Panc1 (cell line): ENCODE measurements at places on chromosomes 5 and 9. TPM values are rescaled to one million over a fixed set of nuclear protein-coding genes. Genes with fewer than 3 reads are reported as not detected.
A peak's percentile ranks its signal among the peaks of the same experiment; 100 is the strongest.

GRCh38 chr5:137304226-137304874 lies 194.8 kb downstream of the SPOCK1 start:
- H3K27me3 ChIP-seq = peaks cover 3% of the 10 kb centered on the region; the same call in 1 of the 2 replicates
- H3K4me1 ChIP-seq = no peaks in the 10 kb centered on the region
- no peak overlapping the region for H3K27ac ChIP-seq
- H3K36me3 ChIP-seq = no peaks in the 10 kb centered on the region

- no peaks in the 10 kb centered on the region for H3K4me1 ChIP-seq
- no peak overlapping the region for H3K27ac ChIP-seq
- no peak for DNase-seq
- H3K27me3 ChIP-seq = no peaks in the 10 kb centered on the region
- H3K36me3 ChIP-seq = no peaks in the 10 kb centered on the region
- no peak overlapping the region for H3K4me3 ChIP-seq
Measured at GRCh38 chr9:21392270-21392669, 7.1 kb upstream of the IFNA2 start.

DNA sequence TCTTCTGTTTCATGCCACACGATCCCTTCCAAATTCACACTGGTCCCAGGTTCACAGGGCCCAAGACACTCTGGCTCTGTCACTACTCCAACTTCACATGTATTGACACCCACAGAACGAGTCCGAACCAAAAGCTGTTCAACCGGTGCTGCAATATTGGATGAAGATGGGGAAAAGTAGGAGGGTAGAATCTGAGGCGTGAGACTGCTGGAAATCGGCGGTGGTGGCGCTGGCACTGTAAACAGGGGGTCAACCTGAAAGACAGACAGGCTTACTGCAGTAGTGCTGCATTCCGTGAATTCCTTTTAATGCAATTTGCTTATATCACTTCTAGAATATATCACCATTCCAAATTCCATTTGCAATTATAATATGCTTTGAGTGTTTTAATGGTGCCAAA lies 45.4 kb downstream of the ZNF608 start:
- H3K36me3 ChIP-seq = no peaks in the 10 kb centered on the region
- peak overlapping the region; percentile 86 for H3K27ac ChIP-seq
- H3K4me3 ChIP-seq = no peak overlapping the region
- peaks cover 95% of the 10 kb centered on the region for H3K4me1 ChIP-seq
- no peak for DNase-seq

DNA sequence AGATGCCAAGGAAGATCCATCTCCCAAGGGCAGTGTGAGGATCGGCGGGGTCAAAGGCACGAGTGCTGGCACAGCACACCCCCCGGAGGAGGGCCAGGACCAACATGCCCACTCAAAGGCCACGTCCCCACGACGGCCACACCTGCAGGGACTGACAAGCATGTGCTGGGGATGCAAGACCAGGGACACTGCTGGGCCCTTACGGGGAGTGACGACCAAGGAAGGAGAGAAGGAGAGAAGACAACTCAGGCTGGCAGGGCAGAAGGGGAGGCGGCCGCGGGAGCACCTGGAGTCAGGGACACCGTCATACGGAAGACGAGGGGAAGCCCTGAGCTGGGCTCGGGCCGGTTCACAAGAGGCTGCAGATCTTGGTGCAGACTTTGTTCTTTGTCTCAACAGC lies 10.4 kb downstream of the QSOX2 start:
- H3K27ac ChIP-seq = no peak overlapping the region
- DNase-seq = no peak
- H3K36me3 ChIP-seq = no peaks in the 10 kb centered on the region
- no peak overlapping the region for H3K4me3 ChIP-seq

GRCh38 chr9:1718836-1719235 lies 296.3 kb upstream of the SMARCA2 start:
- no peaks in the 10 kb centered on the region for H3K27me3 ChIP-seq
- DNase-seq = no peak
- no peak overlapping the region for H3K4me3 ChIP-seq
- H3K4me1 ChIP-seq = no peaks in the 10 kb centered on the region
- no peaks in the 10 kb centered on the region for H3K36me3 ChIP-seq

- peaks cover 16% of the 10 kb centered on the region for H3K4me1 ChIP-seq
- no peaks in the 10 kb centered on the region for H3K36me3 ChIP-seq
- no peak overlapping the region for H3K4me3 ChIP-seq
- H3K27me3 ChIP-seq = no peaks in the 10 kb centered on the region
- H3K27ac ChIP-seq = no peak overlapping the region
Measured at GRCh38 chr9:34999576-34999975, 10.0 kb downstream of the DNAJB5 start.

DNA sequence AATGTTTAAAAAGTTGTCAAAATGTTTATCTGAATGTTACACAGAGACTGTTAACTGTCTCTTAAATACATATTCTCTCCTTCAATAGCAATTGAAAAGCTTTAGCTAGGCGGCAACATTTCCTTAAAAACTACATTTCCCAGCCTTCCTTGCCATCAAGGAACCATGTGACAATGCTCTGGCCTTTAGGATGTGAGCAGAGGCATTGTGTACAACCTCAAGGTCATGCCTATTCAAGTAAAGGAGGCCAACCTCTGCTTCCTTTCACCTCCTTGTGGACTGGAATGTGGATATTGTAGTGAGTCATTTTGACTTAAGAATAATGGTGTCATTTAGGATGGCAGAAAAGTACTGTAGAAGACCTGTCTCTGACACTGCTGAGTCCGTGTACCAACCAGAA lies 23.7 kb upstream of the MROH2B start:
- no peak overlapping the region for H3K4me3 ChIP-seq
- no peaks in the 10 kb centered on the region for H3K36me3 ChIP-seq
- no peak for DNase-seq
- H3K4me1 ChIP-seq = no peaks in the 10 kb centered on the region
- H3K27ac ChIP-seq = no peak overlapping the region

DNA sequence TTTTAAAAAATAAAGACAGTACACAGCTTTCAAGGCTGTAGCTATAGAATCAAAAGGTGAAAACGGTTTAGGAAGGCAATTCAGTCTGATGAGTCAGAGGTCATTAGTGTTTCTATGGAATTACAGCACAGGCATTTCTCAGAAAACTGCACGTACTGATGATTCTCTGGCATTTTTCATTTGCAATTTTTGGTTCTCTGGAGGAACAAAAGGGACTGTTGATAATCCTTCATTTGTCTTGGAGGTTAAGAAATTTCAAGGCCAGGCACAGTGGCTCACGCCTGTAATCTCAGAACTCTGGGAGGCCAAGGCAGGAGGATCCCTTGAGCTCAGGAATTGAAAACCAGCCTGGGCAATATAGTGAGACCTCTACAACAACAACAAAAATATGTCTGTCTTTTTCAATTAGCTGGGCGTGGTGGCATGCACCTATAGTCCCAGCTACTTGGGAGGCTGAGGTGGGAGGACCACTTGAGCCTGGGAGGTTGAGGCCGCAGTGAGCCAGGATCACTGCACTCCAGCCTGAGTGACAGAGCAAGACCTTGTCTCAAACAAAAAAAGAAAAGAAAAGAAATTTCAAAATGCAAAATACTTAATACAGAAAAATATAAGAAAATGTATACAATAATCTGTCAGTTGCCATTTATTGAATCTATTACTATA lies 27.3 kb downstream of the NR6A1 start:
- no peaks in the 10 kb centered on the region for H3K27me3 ChIP-seq
- H3K4me3 ChIP-seq = no peak overlapping the region
- H3K36me3 ChIP-seq = no peaks in the 10 kb centered on the region
- DNase-seq = no peak

DNA sequence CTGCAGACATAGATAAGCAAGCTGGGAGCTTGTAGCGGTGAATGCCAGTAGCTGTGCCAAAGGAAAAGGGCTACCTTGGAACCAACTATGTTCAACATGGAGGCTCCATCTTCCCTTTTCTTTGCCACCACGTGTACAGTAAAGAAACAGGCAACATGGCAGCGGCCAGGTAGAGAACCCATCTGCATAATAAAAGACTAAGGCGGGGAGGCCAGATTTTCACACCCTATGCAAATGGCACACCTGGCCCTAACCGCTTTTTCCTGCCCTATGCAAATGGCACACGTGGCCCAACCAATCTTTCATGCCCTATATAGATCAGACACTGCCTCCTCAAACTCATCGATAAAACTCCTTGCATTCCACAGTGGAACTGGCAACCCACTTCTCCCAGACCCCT lies 477.5 kb upstream of the EDIL3 start:
- DNase-seq = no peak
- no peaks in the 10 kb centered on the region for H3K36me3 ChIP-seq
- no peaks in the 10 kb centered on the region for H3K4me1 ChIP-seq
- no peak overlapping the region for H3K4me3 ChIP-seq
- H3K27me3 ChIP-seq = no peaks in the 10 kb centered on the region

GRCh38 chr5:151086905-151087360 lies 6.1 kb upstream of the TNIP1 start:
- no peak overlapping the region for H3K4me3 ChIP-seq
- H3K27me3 ChIP-seq = no peaks in the 10 kb centered on the region
- no peak for DNase-seq
- H3K4me1 ChIP-seq = peaks cover 15% of the 10 kb centered on the region

DNA sequence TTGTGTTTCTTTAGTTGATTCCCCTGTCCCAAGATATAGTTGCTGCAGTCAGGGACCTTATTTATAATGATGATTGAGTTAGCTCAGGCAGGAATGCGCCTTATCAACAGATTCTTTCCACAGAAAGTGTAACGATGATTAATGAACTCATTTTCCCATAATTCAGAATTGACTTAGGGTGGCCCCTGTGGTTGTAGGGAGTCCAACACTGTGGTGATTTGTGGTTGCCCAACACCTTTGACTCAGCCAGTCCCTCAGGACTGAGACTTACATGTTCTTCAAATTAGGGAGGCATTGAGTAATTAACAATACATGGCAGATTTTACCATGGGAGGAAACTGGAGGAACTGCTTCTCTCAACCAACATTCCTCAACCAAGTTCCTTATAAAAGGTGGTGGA lies 221.9 kb downstream of the GABRG2 start:
- H3K36me3 ChIP-seq = no peaks in the 10 kb centered on the region
- H3K27me3 ChIP-seq = no peaks in the 10 kb centered on the region
- no peak overlapping the region for H3K4me3 ChIP-seq
- DNase-seq = no peak

- H3K36me3 ChIP-seq = no peaks in the 10 kb centered on the region
- H3K27ac ChIP-seq = no peak overlapping the region
- no peaks in the 10 kb centered on the region for H3K4me1 ChIP-seq
- DNase-seq = no peak
Measured at GRCh38 chr9:90801973-90802322, 329 bp downstream of the SYK start.

- H3K27ac ChIP-seq = no peak overlapping the region
- no peaks in the 10 kb centered on the region for H3K27me3 ChIP-seq
- no peak for DNase-seq
- no peak overlapping the region for H3K4me3 ChIP-seq
- H3K4me1 ChIP-seq = no peaks in the 10 kb centered on the region
Measured at GRCh38 chr9:13684656-13685055, 405.2 kb upstream of the MPDZ start.

DNA sequence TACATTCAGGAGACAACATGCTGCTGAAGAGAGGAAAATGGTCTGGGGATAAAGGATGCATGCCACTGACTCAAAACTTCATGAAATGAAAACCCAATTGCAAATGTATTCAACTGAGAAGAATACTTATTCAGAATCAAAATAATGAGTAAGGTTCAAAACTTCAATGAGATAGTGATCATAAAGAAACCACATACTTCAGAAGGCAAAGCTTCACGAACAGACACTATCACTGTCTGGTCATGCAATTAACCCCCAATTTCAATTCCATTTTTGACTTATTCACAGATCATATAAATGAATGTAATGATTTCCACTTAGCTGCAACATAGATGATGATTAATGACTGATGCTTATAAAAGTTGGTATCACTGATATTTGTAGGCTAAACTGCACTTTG lies 33.0 kb upstream of the CTNNAL1 start:
- no peak overlapping the region for H3K4me3 ChIP-seq
- no peak for DNase-seq
- H3K27me3 ChIP-seq = no peaks in the 10 kb centered on the region
- peaks cover 25% of the 10 kb centered on the region for H3K36me3 ChIP-seq
- no peak overlapping the region for H3K27ac ChIP-seq

DNA sequence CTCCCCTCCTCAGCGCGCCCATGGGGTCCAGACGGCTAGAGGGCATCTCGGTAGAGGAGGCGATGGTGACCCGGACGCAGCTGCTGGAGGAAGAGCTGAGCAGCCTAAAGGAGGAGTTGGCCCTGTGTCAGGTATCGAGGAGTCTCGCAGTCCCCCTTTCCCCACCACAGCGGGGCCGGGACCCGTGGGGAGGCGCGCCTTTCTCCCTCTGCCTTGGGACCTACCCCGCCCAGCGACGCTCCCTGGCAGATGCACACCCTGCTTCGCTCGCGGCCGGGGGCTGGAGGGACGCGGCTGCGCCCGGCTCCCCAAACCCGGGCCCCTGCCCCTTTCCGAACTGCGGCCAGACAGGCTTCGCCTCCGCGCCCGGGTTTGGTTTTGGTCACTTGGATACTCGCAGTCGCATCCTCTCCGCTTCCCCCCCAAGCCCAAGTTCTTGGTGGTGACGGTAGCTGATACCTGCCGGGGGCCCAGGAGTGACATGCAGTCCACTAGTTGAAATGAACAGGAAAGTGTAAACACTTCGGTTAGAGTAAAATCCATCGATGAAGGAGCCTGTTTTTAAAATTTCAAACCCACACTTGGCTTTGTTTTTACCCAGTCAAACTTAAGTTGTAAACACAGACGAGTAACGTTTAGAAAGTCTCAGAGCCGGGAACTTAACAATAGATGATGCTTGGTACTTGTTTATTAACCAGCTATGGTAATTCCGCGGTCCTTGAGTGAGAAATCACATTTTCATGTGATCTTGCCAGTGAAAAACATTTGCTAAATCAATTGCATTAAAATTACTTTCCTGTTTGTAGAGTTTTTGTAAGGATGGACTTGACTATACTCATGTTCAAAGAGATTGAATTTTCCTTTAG lies 688 bp downstream of the CNTLN start:
- H3K27me3 ChIP-seq = no peaks in the 10 kb centered on the region
- no peaks in the 10 kb centered on the region for H3K4me1 ChIP-seq
- no peak for DNase-seq
- no peaks in the 10 kb centered on the region for H3K36me3 ChIP-seq
- H3K4me3 ChIP-seq = no peak overlapping the region

GRCh38 chr5:90000351-90000750 lies 409.2 kb downstream of the CETN3 start:
- DNase-seq = no peak
- H3K36me3 ChIP-seq = no peaks in the 10 kb centered on the region
- no peaks in the 10 kb centered on the region for H3K4me1 ChIP-seq
- no peak overlapping the region for H3K4me3 ChIP-seq
- no peak overlapping the region for H3K27ac ChIP-seq
- H3K27me3 ChIP-seq = no peaks in the 10 kb centered on the region

DNA sequence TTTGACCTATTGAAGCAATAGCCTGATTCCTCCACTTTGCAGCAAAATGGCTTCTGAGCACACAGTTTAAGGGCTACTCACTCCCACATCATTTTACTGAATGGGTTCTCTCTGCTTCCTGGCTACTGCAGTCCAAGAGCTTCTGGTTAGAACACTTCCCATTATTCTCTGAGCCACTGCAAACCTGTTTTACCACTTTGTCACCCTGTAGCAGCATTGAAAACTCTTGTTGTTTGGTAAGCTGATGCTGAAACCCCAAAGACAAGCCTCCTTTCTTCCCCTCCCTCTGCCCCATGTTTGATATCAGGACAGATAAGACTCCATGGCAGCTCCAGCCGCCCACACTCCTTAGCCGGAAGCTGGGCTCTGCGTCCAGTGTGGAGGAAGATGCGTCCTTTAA lies 84.4 kb upstream of the RARS1 start:
- H3K27me3 ChIP-seq = no peaks in the 10 kb centered on the region
- no peaks in the 10 kb centered on the region for H3K36me3 ChIP-seq
- no peak overlapping the region for H3K4me3 ChIP-seq
- H3K27ac ChIP-seq = no peak overlapping the region

Gene SLC26A2
- 111 TPM for total RNA-seq

Gene PLCXD3
- total RNA-seq = 0.10 TPM

Gene SH2D3C
- 0.49 TPM for total RNA-seq

Gene HRH2
- total RNA-seq = 0.33 TPM

Gene CKMT2
- total RNA-seq = not detected

Gene GDNF
- not detected for total RNA-seq
